ENCODE measurements at places on chromosomes 4 and X. TPM values are rescaled to one million over a fixed set of nuclear protein-coding genes. Genes with fewer than 3 reads are reported as not detected.

DNA sequence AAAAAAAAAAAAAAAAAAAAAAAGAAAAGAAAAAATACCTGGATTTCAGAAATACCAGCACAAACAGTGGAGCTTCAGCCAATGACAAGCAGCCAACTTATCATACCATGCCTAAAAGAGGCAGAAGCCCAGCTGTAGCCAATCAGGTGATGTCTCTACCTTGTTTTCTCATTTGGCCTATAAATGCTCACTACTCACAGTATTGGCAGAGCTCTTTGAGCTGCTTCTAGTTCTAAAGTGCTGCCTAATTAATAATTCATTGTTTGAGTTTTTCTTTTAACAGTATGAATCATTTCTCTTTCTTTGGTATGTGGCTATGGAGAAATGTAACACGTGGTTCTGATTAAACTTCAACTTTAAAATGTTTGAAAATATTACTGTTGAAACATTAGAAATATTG lies 188.8 kb upstream of the TECRL start:
- no peaks in the 10 kb centered on the region for H3K4me1 ChIP-seq
- H3K27me3 ChIP-seq: no peaks in the 10 kb centered on the region
- no peak overlapping the region for H3K4me3 ChIP-seq
- no peak overlapping the region for H3K27ac ChIP-seq
- H3K36me3 ChIP-seq: no peaks in the 10 kb centered on the region
- no peak for DNase-seq

GRCh38 chr4:168453146-168453545 lies 27.1 kb downstream of the DDX60L start:
- DNase-seq: no peak
- no peaks in the 10 kb centered on the region for H3K4me1 ChIP-seq
- no peak overlapping the region for H3K27ac ChIP-seq
- no peak overlapping the region for H3K4me3 ChIP-seq
- H3K27me3 ChIP-seq: no peaks in the 10 kb centered on the region

The GC gene
- total RNA-seq: not detected

DNA sequence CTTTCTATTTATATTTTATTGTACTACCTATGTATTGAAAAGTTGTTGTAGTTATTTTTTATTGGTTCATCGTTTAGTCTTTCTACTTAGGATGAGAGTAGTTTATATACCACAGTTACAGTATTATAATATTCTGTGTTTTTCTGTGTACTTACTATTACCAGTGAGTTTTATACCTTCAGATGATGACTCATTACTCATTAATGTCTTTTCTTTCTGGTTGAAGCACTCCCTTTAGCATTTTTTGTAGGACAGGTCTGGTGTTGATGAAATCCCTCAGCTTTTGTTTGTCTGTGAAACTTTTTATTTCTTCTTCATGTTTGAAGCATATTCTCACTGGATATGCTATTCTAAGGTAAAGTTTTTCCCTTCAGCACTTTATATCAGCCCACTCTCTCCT lies 7.7 kb downstream of the LUZP4 start:
- H3K27ac ChIP-seq: no peak overlapping the region
- no peaks in the 10 kb centered on the region for H3K4me1 ChIP-seq
- DNase-seq: no peak
- H3K36me3 ChIP-seq: no peaks in the 10 kb centered on the region
- no peak overlapping the region for H3K4me3 ChIP-seq

DNA sequence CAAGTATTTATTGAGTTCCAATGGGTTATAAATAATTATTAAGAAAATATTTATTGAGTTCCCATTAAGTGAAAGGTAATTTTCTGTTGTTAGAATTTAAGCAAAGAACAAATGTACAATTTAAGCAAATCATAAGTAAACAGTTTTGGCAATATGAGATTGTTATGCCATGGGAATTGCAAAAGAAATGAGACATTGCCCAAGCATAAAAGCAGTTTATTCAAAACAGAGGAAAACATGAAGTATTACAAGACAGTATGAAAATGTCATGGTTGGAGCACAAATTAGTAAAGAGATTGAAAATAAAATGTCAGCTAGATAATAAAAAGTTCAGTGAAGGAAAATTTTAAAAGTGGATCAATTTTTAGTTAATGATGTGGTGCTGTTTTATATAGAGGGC lies 706.1 kb upstream of the EPHA5 start:
- H3K4me1 ChIP-seq: no peaks in the 10 kb centered on the region
- no peaks in the 10 kb centered on the region for H3K27me3 ChIP-seq
- no peaks in the 10 kb centered on the region for H3K36me3 ChIP-seq

DNA sequence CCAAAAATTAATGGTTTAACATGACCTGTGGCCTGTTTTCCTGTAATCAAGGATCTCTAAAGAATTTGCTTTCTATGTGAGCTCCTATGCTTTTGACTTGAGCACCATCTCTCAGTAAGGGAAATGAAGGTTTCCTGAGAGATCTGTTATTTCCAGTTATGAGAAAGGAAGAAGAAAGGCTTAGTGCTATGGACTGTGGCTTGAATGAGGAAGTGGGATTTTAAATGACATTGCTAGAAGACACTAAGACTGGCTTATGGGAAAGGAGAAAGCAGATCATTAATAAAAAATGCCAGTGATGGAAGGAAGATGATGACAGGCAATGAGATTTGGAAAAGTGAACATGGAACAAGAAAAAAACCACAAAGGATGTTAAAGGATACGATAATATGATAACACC lies 285.4 kb downstream of the OPHN1 start:
- no peak overlapping the region for H3K4me3 ChIP-seq
- H3K27ac ChIP-seq: no peak overlapping the region
- H3K4me1 ChIP-seq: no peaks in the 10 kb centered on the region
- H3K36me3 ChIP-seq: no peaks in the 10 kb centered on the region

The CXCL10 gene
- total RNA-seq: not detected

DNA sequence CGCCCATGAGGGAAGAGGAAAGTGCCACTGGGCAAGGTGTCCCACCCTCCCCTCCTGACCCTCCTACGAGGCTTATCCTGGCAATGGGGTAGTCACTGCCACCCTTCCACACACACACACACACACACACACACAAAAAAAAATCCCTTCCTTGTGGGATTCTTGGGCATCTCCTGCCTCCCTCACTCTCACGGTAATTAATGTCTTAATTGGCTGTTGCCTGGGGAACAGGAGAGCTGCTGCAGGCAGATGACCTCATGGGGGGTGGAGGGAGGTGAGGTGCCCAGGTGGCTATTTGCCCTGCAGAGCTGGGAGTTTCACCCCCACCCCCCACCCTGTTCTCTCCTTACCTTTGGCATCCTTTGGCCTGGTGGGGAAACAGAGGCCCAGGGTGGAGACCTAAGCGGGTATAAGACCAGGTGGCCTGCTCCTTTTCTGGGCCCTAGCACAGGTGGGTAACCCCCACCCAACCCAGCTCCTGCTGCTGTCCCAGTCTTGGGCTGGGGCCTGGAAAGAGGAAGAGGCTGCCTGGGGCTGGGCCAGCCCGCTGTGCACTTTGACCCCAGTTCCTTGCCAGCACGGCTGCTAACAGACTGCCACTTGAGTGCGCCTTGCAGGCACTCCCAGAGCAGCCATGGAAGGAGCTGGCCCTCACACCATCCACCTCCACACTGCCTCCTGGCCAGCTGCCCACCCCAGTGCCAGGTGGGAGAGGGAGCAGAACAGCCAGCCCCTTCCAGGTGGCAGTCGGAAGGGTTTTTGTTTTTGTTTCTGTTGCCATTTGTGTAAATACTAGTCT lies 12.6 kb downstream of the EFNB1 start:
- no peaks in the 10 kb centered on the region for H3K27me3 ChIP-seq
- H3K4me1 ChIP-seq: no peaks in the 10 kb centered on the region
- H3K4me3 ChIP-seq: no peak overlapping the region
- DNase-seq: no peak
- H3K27ac ChIP-seq: no peak overlapping the region

DNA sequence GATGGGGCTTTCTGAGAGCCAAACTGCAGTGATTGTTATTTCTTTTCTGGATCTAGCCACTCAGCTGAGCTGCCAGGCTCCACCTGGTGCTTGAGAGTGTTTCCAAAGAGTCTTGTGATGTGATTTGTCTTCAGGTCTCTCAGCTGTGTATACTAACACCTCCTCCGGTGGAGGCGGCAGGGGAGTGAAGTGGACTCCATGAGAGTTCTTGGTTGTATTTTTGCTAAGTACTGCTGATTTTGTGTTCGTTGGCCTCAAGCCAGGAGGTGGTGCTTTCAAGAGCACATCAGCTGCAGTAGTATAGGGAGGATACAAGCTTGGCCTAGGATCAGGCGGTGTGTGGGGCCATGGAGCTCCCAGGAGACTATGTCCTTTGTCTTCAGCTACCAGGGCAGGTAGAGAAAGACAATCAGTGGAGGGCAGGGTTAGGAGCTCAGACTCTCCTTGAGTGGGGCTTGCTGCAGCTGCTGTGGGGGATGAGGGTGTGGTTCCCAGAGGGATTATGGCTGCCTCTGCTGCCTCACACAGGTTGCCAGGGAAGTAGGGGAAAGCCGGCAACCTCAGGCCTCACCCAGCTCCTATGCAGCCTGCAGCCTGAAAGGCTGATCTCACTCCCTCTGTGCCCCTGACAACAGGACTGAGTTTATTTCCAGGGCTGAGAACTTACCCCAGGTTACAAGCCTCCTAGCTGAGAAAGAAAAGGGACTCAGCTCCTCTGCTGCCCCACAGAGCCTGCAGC lies 62.4 kb downstream of the NPFFR2 start:
- no peak overlapping the region for H3K4me3 ChIP-seq
- no peak for DNase-seq
- no peaks in the 10 kb centered on the region for H3K27me3 ChIP-seq
- H3K27ac ChIP-seq: no peak overlapping the region

All from testis (tissue), 5 donors.